Stimulated activated naive CD8-positive, alpha-beta T cell treated with anti-CD3 and anti-CD28 coated beads, Interleukin-15, amount 100 ng/mL, for 72 hours (primary cell): ENCODE measurements at places on chromosomes 2 and 18.

GRCh38 chr2:9637330-9637729, 6.5 kb upstream of the YWHAQ start:
- DNase-seq = no peak

DNA sequence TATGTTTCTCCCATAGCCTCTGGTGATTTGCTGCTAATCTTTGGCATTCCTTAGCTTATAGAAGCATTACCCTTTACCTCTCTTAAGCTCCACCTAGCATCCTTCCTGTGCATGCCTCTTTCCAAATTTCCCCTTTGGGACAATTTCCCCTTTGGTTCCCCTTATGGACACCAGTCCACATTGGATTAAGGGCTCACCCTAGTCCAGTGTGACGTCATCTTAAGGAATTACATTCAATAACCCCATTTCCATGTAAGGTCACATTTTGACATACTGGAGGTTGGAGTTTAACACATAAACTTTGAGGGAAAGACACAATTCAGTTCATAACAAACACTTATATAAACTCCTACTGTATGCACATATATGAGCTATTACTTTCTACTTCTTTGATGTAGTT, 916.6 kb downstream of the SLC4A3 start:
- no peak for DNase-seq

DNA sequence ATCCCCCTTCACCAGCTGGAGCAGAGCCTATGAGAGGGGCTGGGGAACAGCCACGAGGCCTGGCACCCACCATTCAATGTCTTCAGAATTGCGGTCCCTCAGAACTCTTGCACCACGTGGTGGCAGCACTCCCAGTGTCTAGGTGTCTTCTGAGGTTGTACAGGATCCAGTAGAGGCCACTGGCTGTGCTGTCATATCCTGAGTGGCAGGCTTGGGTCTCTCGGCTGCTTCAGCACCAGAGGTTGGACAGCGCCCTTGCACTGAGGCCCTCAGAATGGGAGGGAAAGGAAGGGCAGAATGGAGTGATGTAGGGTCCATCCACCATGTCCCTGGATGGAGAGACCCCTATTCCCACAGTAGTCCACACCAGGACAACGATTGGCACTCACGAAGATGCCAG, 112.0 kb upstream of the TEKT4 start:
- DNase-seq = no peak

- DNase-seq = no peak
Measured at GRCh38 chr2:64753399-64753798, 99.7 kb upstream of the SERTAD2 start.

DNA sequence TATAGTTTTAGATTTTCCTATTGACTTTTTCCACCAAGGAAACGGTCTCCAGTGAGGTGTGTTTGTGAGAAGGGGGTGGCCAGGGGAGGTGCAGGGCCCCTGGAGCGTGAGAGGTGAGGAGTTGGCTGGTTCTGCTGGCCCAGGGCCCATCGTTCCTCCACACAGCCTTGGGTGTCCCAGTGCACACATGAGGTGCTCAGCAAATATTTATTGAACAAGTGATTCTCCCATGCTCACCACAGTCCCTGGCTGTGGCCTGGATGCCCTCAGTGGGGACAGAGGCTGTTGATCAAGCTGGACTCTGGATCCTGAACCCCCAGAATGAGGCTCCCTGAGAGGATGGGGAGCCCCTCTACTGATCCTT, 5.0 kb downstream of the HAAO start:
- DNase-seq = no peak
